Endothelial cell (in vitro differentiated cells): ENCODE measurements at places on chromosomes 7 and 10.

- DNase-seq = no peak
Observed at GRCh38 chr7:116991233-116991632, 37.9 kb downstream of the ST7 start.

GRCh38 chr7:28037220-28038010, 143.2 kb downstream of the JAZF1 start:
- no peak for DNase-seq

- no peak for DNase-seq
Observed at GRCh38 chr10:3811291-3811870, 26.4 kb upstream of the KLF6 start.

GRCh38 chr7:69723663-69724062, 125.4 kb downstream of the AUTS2 start:
- DNase-seq = no peak

DNA sequence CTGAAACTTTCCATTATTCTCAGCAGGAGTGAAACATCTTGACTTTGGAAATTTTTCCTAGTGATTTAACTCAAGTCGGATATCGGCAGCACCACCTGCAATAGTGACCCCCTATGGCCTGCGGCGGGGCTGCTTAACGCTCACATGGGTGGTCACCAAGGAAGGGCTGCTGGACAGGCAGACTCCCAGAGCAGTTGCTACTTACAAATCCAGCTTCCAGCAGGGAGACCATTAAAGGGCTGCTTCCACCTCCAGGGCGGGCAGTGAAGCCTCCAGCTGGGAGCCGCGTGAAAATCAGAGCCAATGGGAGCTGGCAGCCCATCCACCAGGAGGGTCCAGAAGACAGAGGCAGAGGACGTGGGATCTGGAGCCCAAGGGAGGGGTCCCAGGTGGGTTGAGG, 122.5 kb downstream of the MGMT start:
- DNase-seq = no peak

DNA sequence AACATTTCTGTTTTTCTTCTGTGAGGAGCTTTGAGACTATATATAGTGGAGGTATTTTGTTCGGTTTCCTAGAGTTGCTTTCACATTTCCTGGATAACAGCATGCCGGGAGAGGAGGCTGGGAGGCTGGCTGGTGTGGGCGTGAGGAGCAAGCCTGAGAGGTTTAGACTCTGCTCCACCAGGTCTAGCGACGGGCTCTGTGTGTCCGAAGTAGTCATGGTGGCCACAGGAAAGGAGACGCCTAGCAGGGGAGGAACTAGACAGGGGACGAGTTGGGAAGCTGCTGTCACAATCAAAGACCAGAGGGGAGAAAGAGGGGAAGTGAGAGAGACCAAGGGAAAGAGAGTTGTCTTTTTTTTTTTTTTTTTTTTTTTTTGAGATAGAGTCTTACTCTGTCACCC, 19.6 kb downstream of the PTPRE start:
- DNase-seq = no peak

GRCh38 chr7:143287935-143288826, at the start of gene CASP2:
Gene CASP2, plus strand, starts transcription at chr7:143288351. Its CDS starts 105 bp downstream, at chr7:143288456.
- DNase-seq = peak; percentile 98

DNA sequence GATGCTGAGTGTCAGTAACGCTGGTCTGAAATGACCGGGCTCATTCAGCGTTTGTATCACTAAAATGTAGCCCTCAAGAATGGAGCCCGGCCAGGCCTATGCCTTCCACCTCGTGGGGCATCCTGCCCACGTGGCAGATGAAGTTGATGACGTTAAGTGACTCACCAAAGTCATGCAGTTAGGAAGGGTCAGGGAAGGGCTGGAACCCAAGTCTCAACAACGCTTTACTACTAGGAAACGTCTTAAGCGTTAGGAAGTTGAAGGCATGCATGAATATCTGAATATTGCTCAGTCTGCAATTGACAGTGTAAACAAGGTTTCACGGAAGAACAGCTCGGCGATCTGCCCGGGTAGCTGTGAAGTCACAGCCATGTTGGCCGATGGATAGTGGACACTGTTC, 14.0 kb upstream of the UBE3C start:
- no peak for DNase-seq

DNA sequence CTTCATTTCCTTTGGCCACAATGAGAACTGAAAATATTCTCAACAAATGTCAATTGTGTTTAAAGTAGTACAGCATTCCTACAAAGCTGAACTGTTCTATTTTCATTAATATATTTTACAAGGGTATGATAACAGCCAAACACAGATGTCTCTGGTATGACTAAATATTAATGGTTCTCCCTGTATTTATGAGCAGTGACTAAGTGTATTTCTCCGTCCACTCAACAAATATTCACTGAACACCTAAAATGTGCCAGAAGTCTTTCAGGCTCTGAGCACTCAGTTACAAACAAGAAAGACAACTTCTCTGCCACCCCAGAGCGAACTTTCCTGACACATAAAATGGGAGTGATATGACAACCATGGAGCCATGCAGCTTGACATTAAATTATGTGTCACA, 135.6 kb downstream of the VPS41 start:
- no peak for DNase-seq

DNA sequence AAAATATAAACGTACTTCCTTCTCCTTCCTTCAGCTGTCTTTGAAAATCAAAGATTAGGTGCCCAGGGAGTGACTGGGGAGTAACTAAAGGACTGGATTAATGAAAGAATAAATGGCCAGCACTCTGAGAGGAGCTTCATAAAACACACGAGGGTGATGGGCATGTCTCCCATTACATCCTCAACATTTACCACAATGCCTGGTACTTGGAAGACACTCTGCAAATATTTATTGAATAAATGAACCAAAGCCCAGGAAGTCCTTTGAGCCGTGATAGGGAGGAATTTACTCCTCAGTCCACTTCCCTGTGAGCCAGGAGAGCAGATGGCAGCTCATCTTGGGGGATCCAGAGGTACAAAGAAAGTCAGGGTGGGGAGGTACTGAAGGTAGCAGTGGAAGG, 96.3 kb downstream of the RAB11FIP2 start:
- DNase-seq = no peak

GRCh38 chr7:107744345-107744750, 406 bp downstream of the CBLL1 start:
- no peak for DNase-seq

GRCh38 chr7:44378744-44379143, 53.4 kb upstream of the CAMK2B start:
- no peak for DNase-seq
